ENCODE measurements at places on chromosomes 2 and 18.
A peak's percentile ranks its signal among the peaks of the same experiment; 100 is the strongest.

DNA sequence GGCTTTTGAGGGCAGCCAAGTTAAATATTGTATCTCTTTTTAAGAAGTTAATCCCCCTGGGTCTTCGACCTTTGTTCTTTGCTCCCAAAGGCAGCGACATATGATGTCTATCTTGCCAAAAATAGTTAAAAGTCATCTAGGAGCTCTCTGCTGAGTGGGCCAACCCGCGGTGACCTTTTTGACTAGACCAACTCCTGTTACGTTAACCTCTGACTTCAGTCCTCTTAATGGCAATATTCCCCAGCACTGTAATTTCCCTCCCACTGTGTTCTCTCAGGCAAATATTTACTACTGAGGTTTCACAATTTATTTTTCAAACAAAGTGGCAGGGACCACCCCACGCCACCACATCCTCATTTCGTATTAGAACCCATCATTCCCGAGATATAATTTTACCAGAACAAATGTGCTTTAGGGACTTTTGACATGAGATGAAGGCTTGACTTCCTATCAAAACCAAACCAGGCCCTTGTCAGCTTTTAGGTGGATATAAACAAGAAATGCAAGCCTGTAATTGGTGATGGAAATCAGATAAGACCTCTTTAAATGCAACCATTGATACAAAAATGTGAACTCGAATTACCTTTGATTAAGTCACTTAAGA lies 764.7 kb downstream of the SATB2 start:
- no peak for DNase-seq

DNA sequence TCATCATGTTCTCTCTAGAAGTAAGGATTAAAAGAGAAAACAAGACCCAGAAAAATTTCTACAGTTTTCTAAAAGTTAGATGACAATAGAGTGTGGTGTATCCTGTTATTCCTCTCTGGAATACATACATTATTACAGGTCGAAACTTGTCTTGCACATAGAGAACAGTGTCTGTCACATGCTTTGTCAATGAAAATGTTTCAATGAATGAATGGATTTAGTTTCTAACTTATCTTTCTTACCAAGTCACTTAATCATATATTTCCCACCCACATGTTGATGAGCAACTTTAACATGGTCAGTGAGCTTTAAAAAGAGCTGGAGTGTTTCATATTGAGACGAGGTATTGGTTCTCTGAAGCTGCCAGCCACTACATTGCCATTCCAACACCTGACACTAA lies 4.3 kb downstream of the DSG4 start:
- DNase-seq = no peak

GRCh38 chr18:39840856-39841481 lies 2114.1 kb upstream of the PIK3C3 start:
- DNase-seq = no peak

DNA sequence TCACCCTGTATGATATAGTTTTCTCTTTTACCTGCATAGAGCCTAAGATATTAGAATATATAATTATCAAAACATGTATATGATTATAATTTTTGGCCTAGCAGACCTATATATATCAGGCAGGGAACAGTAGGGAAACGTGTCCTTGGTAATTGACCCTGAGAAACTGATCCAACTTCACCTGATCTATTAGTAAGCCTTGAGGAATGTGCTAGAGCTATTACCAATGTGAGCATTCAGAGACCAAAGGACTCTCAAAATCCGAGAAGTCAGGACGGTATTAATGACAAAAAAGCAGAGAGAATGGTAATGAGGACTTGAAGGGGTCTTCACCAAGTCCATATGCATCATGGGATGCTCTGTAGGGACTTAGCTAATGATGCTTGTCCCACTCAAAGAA lies 571.9 kb downstream of the CPS1 start:
- no peak for DNase-seq

GRCh38 chr2:74441690-74442482 lies at the start of gene RTKN:
RTKN (minus strand) TSS chr2:74441937; CDS start chr2:74441816, 121 bp downstream.
- no peak for DNase-seq

DNA sequence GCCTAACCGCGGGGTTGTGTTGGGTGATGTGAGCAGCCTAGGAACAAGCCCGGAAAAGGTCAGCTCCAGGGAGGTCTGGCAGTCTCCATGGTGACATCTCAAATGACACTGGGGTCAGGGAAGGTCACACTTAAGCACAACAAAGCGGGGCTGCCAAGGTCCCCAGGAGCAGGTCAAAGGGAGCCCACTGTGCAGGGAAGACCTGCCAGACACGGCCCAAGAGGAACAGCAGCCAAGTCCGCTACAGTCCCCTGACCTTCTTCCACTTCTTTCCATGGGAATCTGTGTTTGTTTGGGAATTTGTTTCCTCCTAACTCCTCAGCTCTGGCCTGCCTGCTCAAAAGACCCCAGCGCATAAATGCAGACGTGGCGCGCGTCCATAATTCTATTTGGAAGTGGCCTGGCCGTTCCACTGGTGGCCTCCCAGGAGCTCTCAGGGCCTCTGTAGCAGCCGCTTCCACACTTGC lies 232.1 kb upstream of the COPS8 start:
- DNase-seq = no peak

GRCh38 chr18:38362286-38362792 lies 796.7 kb upstream of the CELF4 start:
- DNase-seq = no peak

DNA sequence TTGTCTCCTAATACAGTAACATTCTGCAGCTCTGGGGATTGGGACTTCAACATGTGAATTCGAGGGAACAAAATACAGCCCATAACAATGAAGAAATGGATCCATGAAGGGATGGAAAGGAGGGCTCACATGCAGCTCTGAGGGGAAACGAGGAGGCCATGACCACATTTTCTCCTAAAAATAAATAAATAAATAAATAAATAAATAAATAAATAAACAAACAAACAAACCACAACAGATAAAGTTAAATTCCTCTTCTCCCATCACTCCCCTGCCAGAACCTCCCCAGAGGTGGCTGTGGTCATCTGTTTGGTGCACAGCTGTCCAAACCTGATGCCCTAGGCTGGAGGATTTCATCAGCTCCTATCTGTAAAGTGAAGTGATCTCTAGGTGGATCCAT lies 42.7 kb downstream of the MAL start:
- no peak for DNase-seq

DNA sequence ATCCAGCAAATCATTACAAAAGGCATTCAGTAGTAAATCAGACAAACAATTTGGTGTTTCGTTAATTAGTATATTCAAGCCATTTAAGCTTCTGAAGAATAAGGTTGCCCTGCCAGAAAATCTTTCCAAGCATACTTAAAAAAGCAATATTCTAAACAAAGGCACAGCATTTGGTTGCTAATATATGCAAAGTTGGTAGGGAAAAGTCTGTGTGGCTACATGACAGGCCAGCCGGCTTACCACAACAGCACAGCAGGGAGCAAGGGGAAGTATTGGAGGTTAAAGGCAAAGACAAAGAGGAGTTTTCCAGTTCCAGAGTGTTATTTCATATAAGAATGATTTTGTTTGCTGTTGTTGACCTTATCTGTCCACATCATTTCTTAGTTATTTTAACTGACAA lies 282.3 kb downstream of the MBD5 start:
- peak; percentile 67 for DNase-seq

DNA sequence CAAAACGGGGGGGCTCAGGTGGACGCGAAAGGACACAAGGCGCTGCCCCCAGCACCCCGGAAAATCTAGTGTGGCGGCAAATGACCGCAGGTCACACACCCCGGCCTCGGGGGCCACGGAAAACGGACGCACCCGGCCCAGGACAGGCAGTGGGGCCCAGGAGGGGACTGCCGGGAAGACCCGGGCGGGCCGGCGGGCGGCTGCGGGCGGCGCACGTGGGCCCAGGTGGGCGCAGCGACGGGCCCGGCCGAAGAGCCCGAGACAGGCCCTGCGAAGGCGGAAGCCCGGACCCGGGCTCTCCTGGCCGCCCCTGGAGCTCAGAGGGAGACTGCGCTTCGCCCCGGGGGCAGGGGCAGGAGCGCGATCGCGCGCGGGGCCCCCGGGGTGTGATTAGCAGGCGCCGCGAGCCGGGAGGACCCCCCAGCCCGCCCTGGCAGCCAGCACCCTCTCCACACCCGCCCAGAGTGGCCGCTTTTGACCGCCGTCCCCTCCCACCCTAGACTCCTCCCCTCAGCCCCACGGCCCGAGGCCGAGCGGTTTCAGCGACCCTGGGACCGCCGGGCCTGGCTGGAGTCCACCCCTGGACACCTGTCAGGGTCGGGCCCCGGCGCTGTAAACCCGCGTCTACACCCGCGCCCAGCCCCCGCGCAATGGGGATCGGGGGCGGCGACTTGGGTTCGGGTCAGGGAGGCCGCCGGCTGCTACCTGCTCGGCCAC lies 773 bp downstream of the MBP start:
- no peak for DNase-seq

GRCh38 chr2:160406591-160407392 lies 86.8 kb downstream of the RBMS1 start:
- DNase-seq = peak; percentile 83

GRCh38 chr2:24538720-24539119 lies 47.7 kb downstream of the NCOA1 start:
- DNase-seq = no peak

DNA sequence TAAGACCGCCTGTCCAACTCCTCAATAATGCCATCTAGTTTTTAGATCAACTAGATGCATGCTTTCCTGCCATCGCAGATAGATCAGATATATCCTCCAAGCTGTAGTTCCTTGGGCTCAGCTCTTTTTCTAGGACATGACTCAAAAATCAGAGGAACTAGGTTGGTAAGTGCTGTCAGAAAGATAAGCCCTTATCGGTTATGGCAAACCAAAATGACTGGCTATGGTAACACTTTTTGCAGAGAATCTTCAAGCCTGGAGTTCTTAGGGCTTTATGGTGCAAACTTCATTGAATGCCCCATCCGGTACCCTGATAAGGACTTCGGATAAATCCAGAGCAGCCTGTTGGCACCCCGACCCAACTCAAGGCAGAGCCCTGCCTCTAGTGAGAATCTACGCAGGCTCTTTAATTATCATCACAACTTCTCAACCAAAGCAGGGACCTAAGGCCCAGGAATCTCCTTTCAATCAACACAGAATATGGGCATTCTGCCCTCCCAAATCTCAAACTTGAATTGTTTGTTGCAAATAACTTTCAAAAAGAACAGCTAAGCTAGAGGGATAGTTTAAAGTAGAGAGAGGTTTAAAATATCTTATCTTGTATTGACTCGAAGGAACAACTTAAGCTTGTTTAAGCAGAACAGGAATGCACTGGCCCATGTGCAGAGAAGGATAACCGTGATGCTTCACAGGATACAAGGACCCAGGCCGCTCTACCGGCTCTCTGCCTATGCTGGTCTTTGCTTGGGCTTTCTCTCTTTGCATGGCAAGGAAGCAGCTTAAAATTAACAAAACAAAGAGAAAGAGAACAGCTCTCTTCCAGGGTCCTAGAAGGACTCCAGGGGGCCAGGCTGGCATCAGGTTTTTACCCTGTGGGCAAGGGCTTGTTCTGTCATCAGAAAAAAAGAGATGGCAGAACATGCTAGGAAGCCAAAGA lies 3.4 kb upstream of the CYP1B1 start:
- DNase-seq = no peak

- DNase-seq = no peak
Measured at GRCh38 chr2:201246280-201246679, 14.1 kb upstream of the CASP8 start.

DNA sequence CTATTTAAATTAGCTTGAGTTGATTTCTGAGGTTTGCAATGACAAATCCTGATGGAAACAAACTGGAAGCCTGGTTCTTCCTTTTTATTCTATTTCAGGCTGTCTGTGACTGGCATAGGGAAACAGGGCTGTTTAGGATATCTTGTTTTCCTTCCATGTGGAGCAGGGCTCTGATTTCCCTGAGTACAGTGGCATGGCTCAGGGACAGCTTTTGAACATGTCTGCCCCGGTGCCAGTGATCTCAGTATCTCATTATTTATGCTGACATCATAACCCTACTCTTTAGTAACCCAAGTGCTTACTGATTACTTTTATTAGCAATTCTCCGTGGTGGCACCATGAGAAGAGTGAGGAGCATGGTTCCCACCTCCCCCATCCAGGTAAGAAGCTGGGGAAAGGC lies 720.3 kb downstream of the GALR1 start:
- DNase-seq = no peak

DNA sequence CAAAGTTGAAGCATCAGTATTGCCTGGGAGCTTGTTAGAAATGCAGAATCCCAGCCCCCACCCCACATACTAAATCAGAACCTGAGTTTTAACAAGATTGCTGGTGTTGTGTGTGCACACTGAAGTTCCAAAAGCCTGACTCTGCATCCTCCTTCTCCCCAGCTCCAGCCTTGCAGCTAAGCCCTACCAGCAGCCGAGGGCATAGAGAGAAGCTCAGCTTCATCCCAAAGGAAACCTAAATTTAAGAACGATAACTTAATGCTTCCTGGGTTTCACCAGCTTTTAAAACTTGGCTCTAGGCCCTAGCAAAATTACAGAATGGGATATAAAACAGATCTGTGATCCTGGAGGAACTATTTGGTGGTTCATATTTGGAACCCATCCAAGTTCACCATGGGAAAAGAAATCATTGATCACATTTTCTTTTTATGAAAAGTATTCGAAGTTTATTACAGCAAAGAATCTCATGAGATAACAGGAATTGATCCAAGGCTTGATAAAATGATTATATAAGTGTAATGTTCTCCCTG lies 11.1 kb downstream of the SMYD1 start:
- DNase-seq = no peak

DNA sequence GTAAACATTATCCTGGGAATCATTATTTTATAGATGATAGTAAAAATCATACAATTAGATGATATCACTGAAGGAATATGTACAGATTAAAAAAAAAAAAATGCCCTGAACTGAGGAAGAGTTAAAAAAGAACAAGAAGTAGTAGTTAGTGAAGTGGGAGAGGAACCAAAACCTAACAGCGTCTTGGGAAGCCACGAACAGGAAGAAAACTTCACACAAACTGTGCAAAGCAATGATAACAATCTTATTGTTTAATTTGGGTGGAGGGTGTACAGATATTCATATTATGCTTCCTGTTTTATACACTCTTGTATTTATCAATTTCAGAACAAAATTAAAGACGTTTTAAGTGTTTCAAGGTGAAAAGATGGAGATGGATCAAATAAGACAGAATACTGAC lies 3.5 kb downstream of the HEATR5B start:
- DNase-seq = no peak

DNA sequence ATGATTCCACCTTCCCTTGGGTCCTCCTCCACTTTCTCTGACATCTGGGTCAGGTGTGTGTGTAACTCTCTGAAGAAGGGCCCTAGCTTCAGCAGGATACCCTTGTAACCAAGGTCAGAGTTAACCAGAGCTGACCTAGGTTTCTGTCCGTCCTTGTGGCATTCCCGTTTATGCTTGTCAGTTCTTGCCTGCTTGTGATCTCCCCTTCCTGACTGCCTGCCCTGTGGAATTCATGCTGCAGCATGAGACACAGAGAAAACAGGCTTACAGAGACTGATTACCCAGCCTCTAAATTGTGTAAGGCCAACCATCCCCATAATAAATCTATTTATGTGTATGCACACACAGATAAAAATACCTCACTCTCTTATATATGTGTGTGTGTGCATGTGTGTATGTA lies 22.8 kb downstream of the NXPH2 start:
- no peak for DNase-seq
